Stimulated activated CD4-positive, alpha-beta T cell treated with anti-CD3 and anti-CD28 coated beads, TNF-alpha, amount 100 ng/mL, for 24 hours (primary cell): ENCODE measurements at places on chromosomes 16 and 17.

DNA sequence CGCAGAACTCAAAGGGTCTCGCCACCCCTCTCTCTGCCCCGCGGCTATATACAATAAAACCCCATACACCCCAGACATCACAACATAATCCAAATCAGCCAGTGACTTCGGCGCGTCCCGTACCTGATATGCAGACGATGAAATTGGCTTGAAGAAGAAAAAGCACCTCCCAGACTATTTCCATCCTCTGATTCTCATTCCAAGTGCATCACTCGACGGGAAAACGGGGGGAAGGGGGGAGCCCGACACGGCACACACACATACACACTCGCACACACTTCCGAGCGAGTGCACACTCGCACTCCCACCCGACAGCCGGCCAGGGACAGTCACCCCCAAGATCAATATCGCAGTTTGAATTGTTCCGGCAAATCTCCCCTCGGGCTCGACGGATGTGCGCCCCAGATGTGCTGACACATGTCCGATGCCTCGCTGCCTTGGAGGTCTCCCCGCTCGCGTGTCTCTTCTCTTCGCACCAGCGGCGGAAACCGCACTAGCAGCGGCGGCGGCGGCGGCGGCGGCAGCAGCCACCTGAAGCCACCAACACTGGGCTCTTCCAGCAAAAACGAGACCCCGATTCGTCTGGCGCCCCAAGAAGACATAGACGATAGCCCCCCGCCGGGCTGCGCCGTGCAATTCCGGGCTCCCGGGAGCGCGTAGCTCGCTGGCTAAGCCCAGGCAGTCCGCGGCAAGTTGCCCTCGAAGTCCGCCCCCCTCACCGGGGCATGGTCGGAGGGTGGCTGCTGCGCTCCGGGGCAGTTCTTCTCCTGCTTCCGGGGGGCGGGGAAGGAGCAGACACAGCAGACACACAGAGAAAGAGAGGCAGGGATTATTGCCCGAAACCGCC lies 688 bp downstream of the CA10 start:
- no peak for DNase-seq

- no peak for DNase-seq
Observed at GRCh38 chr16:84153660-84154214, 8.6 kb downstream of the DNAAF1 start.

DNA sequence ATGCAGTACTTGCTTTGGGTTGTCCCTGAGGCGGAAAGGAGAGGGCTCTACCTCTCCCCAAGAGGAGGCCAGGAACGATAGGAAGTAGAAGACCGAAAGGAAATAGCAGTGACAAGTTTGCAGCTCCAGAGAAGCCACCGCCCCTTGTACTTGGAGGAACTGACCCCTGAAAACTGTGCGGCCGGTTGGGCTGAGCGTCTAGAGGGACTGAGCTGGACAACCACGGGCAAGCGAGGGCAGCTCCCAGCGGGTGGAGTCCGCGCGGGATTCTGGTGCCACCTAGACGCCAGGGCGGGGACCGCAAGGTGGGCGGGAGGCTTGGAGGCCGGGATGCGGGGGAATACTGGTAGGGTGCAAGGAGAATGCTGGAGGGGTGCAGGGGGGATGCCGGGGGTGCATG lies 1.3 kb upstream of the SLC6A4 start:
- DNase-seq, result no peak

- DNase-seq, result peak; percentile 38
Observed at GRCh38 chr16:57377080-57377841, 5.0 kb downstream of the CX3CL1 start.

- DNase-seq, result no peak
Observed at GRCh38 chr16:67477960-67478554, 2.9 kb downstream of the ATP6V0D1 start.
